ENCODE measurements at places on chromosomes 12 and 14.

DNA sequence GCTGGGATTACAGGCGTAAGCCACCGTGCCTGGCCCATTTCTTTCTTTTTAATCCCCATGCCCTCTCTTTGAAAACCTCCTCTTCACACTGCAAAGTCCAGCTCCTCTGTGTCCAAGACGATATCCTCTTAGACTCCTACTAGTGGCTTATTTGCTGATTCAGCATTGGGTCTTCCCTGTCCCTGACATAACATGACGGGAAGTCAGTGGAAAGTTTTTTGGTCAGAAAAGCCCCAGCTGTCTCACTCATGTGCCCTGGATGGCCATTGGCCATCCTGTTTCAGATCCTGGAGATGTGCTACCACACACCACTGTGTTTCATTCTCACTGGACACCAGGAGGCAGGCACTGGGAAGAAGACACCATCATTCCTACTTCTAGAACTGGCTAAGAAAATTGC, 102.6 kb upstream of the MED13L start:
- DNase-seq = no peak

DNA sequence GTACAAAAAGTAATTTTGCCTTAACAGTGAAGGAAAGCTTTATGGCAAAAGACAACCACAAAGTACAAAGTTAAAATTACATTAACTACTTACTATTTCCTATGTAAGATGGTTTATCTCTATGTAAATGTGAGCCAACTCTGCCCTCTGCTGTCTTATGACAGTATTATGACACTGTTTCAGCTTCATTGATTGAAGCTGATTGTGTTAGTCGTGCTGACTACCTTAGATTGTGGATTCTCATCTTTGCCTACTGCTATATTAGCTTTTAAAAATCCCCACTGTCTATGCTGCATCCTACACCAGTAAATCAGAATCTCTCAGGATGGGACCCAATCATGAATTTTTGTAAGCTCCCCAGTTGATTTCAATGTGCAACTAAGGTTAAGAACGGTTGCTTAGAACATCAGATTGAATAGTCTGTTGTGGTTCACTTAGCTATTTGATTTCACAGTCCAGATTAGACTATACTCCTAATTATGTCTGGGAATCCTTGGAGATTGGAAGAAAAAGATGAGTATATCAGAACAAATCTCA, 12.2 kb upstream of the SPTB start:
- DNase-seq = peak; percentile 16

DNA sequence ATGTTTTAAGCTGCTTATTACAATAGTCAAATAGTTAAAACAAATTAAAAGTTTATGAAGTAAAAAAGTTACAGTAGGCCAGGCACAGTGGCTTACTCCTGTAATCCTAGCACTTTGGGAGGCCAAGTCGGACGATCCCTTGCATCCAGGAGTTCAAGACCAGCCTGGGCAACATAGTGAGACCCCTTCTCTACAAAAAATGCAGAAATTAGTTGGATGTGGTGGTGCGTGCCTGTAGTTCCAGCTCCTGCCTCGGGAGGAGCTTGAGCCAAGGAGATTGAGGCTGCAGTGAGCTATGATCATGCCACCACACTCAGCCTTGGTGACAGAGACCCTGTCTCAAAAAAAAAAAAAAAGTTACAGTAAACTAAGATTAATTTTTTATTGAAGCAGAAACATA, 142.6 kb downstream of the MIPOL1 start:
- no peak for DNase-seq

DNA sequence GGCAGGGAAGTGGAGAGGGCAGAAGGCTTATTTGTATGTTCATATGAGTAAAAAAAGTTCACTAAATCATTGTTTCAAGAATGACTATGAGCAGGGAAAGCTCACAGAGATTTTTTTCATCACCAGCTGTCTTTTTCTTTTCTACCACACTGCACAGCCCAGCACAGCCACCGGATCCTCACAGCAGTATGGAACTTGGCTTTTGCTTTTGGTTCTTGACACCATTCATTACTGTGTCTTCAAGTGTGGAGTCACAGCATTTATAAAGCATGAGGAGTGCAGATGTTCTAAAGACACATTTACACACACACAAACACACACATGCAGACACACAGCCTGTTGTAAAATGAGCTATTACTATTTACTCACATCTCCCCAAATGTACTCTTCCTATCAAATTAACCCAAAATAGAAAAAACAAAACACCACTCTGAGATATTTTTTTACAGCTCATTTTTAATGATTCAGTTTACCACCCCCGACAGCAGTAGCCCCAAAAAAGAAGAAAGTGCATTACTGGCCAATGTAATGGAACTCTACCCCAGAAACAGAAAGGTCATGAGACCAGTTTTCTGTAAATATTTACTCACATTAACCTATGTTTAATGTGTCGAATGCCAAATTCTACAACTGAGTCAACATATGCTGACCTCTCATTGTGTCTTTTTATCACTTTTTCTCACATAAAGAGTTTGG, 60.5 kb downstream of the BTG1 start:
- no peak for DNase-seq

GRCh38 chr12:95323212-95323611, 105.6 kb downstream of the VEZT start:
- DNase-seq = no peak

- DNase-seq = no peak
Observed at GRCh38 chr12:58369576-58369975, 428.2 kb downstream of the ATP23 start.

- no peak for DNase-seq
Observed at GRCh38 chr12:69396041-69396440, 36.5 kb downstream of the YEATS4 start.

GRCh38 chr12:94078138-94078723, 70.1 kb upstream of the PLXNC1 start:
- DNase-seq = no peak

DNA sequence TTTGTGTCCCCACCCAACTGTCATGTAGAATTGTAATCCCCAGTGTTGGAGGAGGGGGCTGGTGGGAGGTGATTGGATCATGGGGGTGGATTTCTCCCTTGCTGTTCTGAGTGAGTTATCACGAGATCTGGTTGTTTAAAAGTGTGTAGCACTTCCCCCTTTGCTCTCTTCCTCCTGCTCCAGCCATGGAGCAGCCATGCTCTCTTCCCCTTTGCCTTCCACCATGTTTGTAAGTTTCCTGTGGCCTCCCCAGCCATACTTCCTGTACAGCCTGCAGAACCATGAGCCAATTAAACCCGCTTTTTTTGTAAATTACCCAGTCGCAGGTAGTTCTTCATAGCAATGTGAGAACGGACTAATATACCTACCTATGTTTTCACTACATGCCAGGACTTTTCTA, 2.6 kb upstream of the POC1B start:
- DNase-seq = no peak

Data from NCI-H446 treated with DMSO at 0.1 percent for 48 hours (cell line).